Cardiac muscle cell (in vitro differentiated cells and primary cell): ENCODE measurements at places on chromosomes 2 and 18. TPM values are rescaled to one million over a fixed set of nuclear protein-coding genes. Genes with fewer than 3 reads are reported as not detected.

DNA sequence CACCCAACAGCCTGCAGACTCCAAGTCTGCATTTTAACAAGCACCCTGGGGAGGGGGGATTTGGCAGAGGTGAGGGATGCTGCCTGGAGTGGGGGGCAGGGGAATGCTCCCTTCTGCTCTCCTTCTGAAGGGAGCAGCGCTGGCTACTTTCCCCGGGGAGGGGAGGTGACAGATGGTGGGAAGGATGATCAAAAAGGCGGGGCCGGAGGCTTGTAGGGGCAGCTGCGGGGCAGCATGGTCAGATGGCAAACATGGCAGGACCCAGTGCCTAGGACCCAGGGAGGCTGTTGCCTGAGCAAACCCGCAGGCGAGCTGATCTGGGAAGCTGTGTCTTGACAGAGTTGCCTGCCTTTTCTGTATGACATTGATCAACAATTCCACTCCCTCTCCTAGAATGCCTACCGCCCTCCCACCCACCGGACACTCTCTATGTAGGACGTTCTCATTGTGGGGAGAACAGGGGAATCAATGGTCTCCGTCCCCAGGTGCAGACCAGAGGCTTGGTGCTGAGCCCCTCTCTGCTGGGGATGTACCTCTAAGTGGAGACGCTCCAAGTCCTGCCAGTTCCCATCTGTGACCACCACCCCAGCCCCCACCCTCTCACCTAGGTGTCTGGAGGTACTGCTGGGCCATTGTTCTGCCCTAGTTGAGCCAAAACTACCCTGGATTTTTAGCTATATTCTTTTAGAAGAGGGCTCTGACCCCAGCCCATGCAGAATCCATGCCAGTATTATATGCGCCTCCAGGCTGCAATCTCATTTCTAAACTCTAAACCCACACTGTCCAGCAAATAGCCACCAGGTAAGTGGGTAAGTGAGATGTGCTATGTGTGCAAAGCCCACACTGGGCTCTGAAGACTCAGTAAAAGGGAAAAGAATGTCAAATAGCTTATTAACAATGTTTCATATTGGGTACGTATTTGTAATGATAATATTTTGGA lies 89.7 kb upstream of the SEC11C start:
- no peak for DNase-seq

Gene TANC1
- total RNA-seq: 21.8 and 34.8 TPM in 2 replicates

- DNase-seq: no peak
Observed at GRCh38 chr2:128686881-128687555, 368.4 kb upstream of the HS6ST1 start.

- DNase-seq: no peak
Observed at GRCh38 chr2:67489396-67489795, 92.3 kb downstream of the ETAA1 start.

DNA sequence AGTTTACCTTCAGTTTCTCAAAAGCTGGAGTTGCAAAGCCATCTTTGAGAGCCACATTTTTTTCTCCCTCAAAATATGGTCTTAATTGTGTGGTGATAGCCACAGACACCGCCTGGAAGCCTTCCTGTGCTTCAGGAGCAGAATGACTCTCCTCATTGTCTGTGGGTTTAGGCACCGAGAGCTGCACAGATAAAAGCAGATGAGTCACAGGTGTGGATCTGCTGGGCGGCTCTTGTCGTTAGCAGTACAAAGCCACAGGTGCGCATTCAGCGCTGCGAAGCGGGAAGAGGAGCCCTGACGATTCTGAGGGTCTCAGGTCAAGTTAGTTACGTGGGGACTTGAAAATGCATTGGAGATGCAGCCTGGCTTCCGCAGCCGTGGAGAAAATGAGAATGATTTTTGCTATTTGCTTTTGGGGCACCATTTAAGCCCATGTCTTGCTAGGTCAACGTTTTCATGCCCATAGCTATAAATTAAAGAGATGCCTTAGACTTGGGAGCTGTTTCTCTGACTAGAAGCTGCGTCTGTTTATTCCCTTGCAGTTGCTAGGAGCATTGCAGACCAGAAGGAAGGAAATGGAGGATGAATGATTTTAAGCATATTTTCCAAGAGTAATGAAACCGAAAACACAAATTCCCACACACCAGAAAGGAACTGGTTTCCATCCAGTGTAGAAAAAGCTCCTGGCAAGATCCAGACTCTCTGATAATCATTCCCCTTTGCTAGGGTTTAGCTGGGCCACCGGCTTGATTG lies 51.5 kb downstream of the KLHL29 start:
- no peak for DNase-seq

GRCh38 chr2:102049756-102050443 lies 58.1 kb downstream of the IL1R2 start:
- DNase-seq: peak; percentile 71

DNA sequence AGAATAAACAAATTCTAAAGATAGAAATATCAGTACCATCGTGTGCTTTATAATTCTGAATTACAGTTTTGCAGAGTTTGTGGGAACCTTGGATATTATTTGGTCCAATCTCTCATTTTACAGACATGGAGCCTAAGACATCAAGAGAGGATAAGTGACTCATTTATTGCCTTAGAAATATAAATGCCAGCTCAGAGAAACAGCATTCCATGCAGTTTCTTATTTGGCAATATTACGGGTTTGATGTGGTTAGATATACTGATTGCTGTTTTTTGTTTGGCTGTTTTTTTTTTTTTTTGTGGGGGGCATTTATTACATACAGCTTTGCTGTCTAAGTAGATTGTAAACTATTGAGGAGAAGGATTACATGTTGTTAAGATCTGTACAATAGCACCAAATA lies 1241.1 kb upstream of the LRRTM1 start:
- no peak for DNase-seq

- peak; percentile 11 for DNase-seq
Observed at GRCh38 chr2:120290737-120291136, 38.1 kb downstream of the RALB start.

Gene GKN2
- total RNA-seq: not detected in 2 replicates

DNA sequence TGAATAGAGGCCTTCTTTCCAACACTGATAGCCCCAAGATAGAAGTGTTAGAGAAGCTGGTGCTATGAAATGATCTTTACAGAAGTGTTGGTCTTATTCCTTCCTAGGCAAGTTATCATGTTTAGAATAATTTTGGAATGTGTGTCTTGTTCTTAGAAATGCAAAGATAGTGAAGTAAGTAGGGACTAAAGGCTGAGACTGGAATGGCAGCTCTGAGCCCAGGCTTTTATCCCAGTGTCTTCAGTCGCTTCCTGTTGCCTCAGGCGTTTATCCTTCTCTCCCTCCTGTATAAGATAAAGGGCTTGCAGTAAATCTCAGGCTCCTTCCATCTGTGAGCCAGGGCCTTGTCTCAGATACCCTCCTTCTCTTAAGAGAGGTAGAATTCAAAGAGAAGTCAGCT lies 218.1 kb downstream of the TPGS2 start:
- DNase-seq: peak; percentile 9

Gene TNFRSF11A
- 0.56 and 1.2 TPM in 2 replicates for total RNA-seq

Gene MOGAT1
- not detected in 2 replicates for total RNA-seq

DNA sequence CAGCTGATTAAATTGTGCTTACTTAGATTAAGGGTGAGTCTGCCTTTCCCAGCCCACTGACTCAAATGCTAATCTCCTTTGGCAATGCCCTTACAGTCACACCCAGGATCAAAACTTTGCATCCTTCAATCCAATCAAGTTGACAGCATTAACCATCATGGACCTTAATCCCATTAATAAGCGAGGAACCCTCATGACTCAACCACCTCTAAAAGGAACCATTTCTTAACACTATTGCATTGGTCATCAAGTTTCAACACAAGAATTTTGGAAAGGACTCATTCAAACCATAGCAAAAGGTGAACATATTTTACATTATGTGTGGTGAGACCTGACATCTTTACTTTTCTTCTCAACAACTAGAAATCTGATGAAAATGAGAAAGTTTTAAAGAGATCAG lies 187.0 kb downstream of the OSR1 start:
- DNase-seq: no peak

DNA sequence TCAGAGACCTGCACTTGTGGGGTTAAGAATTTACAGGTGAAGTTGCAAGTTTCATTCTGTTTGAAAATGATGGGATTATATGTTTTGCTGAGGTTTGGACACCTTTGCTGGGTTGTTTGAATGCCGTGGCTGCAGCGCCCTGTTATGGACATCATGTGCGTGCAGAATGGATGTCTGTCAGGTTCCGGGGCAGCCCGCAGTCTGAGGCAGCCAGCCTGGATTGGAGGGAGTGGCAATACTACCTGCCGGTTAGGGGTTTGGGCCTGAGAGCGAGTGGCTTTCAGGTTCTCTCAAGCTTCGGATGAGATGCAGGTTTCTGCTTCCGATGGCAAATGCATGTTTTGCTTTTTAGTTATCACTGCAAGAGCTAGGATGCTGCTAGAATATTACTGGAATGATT lies 1.1 kb downstream of the CASP8 start:
- DNase-seq: no peak

DNA sequence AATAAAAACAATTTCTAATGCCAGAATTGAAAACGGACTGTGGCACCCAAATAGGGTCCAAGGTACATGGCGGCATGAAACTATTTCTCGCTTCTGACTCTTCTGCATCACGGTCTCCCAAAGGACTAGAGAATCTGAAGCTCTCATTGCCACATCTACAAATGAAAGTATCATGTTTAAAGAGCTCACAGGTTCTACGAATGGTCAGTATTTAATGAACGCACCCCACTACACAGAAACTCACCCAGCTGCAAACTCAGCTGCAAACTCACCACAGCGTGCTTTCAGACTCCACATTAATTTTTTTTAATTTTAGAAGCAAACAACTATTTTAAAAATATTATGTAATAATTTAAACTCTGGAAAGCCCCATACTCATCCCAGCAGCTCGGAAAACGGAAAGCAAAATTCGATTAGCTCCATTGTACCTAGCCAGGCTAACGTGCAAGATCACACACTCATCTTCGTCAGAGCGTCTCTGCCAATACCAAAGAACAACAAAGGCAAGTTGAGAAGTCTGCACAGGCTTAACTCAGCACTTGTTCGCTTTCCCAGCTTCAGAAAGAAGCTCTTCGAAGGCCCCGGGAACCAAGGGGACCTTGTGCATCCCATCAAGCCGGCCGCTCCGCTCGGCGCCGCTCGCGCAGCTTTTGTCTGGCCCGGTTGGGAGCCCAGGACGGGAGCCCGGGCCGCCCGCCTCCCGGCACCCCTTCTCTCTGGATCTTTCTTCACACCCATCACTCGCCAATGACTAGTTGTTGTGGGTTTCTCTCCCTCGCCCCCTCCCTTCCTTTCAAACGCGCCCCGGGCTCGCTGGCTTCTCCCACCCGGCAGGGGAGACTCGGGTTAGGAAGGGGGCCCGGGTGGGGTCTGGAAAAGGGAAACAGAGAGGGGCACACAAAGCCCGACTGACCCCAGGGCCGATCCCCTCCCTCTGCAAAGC lies 785 bp downstream of the CLASP1 start:
- DNase-seq: peak; percentile 58

Gene CTAGE1
- total RNA-seq: not detected in 2 replicates
